ENCODE measurements at places on chromosomes 11 and 22. TPM values are rescaled to one million over a fixed set of nuclear protein-coding genes. Genes with fewer than 3 reads are reported as not detected.

Gene METTL15
- total RNA-seq = 22.9 TPM

- no peak for DNase-seq
Observed at GRCh38 chr11:72307439-72307838, 63.5 kb upstream of the PHOX2A start.

Gene CHKB
- 28.3 TPM for total RNA-seq

Gene APOBEC3B
- 3.1 TPM for total RNA-seq

- no peak for DNase-seq
Observed at GRCh38 chr11:76265771-76266241, 59.5 kb upstream of the WNT11 start.

DNA sequence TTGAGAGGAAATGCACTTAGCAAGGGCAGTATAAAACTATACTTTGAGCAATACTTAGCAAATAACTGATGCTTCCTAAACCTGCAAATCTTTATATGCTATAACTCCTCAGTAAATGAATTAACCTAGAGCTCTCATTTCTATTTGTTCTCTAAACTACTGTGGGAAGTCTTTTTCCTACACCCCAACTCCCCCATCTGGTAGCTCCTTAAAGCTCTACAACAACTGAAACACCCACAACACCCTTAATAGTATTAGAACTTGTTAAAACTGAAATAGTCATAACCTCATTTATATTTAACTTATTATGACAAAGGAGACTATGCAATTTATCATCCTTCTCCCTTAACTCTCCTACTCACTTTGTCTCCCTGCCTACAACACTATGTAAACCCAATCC is 43.4 kb downstream of the GUCY1A2 start:
- DNase-seq = no peak

Gene ANO1
- total RNA-seq = 6.8 TPM

GRCh38 chr22:39266398-39267030 is 21.7 kb upstream of the PDGFB start:
- DNase-seq = no peak

Gene OR8B2
- not detected for total RNA-seq

Gene PRAME
- total RNA-seq = not detected

DNA sequence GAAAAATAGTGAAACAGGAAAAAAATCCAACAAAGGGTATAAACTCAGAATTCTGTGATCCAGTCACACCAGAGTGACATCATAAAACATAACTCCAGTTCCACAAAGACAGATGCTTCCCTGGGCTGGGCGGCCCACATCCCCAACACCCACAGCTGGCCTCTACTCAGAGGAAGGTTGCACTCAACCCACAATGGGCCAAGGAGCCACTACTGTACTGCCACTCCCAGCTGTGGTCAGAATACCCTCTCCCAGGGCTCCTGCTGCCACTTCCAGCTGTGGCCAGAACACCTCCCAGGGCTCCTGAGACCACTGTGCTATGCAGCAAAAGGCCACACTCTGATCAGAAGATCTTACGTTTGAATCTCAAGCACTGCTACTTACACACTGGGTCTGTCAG is 18.3 kb downstream of the SMCO4 start:
- no peak for DNase-seq
